ENCODE measurements at places on chromosomes 4 and X.
A peak's percentile ranks its signal among the peaks of the same experiment; 100 is the strongest.

DNA sequence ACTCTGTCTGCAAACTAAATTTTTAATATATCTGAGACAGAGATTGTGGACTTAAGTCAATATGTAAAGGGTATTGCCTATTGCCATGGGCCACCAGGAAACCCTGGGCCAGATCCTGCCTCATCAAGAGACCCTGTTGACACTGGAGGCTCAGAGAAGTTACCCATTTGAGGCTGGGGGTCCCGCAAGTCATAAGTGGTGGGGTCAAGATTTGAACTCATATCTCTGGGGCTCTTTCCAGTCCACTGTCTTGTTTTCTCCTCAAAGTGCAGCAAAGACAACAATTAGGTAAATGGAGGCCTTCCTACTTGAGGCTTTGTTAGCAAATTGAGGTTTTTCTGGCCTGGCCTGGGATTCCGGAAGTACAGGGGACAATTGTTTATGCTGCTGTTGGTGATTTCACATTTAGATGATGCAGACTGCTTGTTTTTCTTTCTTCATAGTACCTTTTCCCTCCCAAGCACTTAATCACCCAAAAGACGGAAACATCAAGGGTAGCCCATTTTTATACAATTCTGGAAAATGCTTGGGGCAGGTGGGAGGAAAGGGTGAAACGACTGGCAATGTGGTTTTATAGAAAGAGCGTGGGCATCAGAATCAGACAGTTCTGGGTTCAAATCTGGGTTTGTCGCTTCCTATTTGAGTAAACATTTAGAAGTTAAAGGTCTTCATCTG lies 160.0 kb downstream of the SMIM20 start:
- no peak for DNase-seq

- no peak for DNase-seq
These were observed 1081.9 kb downstream of the FAT4 start for GRCh38 chr4:126396703-126397102.

DNA sequence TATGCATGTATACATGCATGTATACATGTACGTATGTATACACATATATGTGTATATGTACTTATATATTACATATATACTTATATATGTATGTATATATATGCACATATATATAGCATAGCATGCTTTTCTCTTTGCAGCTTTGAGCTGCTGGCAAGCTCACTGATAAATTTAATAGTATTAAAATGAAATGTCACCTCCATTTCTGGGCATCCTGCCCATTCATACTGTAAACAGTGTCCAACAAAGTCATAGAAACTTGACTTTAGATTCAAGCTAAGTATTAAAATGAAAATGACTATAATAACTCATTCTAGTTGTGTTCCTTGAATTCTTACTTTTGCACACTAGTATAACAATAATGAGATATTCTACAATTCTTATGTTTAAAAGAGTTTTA lies 163.7 kb downstream of the CFAP47 start:
- DNase-seq: no peak

GRCh38 chr4:7195546-7196287 lies 3.4 kb downstream of the SORCS2 start:
- no peak for DNase-seq

DNA sequence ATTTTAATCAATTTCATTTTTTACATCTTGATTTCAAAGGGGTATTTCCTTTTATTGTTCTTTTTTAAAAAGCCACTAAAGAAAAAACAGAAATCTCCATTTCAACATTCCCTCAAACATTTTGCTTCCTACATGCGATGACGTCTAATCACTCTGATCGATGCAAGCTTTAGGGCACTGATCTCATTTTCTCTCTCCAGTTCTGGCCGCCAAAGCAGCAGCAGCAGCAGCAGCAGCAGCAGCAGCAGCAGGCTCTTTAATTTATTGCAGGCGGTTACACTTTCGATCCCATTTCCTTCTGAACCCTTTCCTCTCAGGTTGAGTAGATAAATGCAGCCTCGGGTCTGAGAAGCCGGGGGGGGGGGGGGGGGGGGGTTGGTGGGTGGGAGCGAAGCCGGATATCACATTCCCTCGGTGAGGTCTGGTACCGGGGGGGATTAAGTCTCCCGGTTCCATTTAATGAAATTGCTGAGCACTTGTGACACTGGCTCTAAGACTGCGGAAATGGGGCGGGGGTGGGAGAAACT lies 3.4 kb upstream of the PCDH7 start:
- no peak for DNase-seq

DNA sequence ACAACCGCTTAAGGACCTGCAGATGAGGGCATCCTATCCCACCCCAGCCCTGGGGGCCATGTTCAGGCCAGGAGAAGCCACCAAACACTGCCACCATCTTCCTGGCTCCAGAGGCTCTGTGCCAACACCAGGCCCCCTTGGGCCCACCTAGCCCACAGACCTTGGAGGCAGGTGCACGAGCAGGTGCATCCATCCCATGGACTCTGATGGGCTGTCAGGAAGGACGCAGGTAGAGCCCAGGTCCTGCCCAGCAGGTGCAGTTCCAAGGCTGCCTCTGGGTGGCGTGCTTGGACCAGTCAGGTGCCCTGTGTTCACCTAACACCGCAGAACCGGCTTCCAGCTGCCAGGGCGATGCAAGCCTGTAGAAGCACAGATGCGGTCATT lies 22.8 kb upstream of the PDE6B start:
- DNase-seq: peak; percentile 19

GRCh38 chr4:7908668-7909067 lies 31.0 kb downstream of the AFAP1 start:
- DNase-seq: no peak

- DNase-seq: no peak
These were observed 56.4 kb downstream of the SLC2A9 start for GRCh38 chr4:9964879-9965278.

GRCh38 chrX:37594755-37595382 lies 23.4 kb downstream of the LANCL3 start:
- DNase-seq: no peak

GRCh38 chrX:155881158-155881993 lies at the start of gene VAMP7:
Gene VAMP7 (plus strand): TSS chrX:155881345. CDS start chrX:155889467, 8,122 bp downstream.
- DNase-seq: peak; percentile 61

DNA sequence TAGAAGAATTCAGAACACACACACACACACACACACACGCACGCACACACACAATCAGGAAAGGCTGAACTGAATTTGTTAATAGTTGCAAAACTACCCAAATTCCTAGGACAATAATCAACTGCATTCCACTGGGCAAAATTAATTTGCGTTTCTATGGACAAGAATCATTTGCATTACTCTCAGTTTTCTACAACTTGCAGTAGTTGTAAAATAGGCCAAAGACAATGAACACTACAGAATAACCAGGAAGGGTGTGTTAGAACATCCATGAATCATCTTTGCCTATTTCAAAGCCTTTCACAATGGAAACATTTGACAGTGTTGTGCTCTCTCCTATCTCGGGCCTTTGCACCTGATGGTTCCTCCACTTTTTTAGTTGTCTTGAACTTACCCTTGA lies 77.1 kb upstream of the IGFBP7 start:
- no peak for DNase-seq

GRCh38 chr4:137065311-137065710 lies 467.0 kb downstream of the PCDH18 start:
- no peak for DNase-seq

GRCh38 chr4:139675651-139676050 lies 10.0 kb downstream of the MGST2 start:
- DNase-seq: no peak

DNA sequence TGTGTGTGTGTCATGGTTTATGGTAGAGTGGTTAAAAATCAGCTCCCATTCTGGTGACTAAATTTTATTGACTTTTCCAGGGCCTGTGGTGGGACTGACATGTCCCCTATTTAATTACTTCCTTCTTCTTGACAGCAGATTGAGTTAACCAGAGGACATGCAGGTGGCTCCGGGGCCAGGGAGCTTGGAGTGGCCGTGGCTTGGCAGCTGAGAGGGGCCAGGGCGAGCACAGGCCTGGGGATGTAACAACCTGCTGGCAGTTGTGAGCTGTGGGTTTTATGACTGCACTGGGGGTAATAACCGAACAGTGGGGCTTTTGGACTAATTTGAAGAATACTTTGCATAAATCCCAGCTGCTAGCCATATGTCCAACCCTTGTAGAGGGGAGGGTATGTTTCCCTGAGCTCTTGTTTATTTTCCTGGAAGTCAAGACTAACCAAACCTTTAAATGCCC lies 186.0 kb downstream of the MID1IP1 start:
- DNase-seq: no peak

DNA sequence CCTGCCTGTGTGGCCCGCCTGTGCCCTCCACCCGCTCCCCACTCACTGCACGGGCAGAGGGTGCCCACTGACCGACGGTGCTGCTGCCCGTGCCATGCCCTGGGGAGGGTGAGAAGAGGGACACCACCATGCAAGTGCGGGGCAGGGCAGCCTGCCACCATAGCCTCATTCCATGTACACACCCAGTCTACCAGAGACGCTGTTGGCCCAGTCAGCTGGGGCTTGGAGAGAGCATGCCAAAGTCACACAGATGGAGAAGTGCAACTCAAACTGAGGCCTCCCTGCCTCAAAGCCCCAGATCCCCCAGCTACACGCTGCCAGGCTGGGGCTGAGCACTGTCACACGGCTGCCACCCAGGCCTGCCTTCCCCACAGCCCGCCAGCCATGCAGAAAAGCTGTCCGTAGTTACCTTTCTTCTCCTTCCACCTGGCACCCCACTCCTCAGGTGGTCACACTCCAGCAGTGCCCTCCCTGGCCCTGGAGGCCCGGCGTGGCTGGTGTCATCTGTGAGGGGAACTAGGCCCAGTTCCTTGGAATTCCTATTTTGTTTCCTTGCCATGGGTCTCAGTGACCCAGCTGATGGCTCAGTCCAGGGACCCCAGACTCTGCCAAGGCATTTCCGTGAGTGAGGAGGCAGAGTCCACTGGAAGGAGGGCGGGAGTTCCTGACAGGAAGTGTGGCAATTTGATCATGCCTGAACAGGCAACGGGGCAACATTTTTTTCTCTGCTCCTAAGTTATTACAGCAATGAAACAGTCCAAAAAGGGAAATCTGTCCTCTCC lies at the start of gene SLC2A9:
SLC2A9 (minus strand) TSS at position 627 of the 782 bp plus-strand sequence; CDS start at position 559, 68 bp downstream.
- DNase-seq: no peak

All from activated T-helper 1 cell treated with anti-CD3 and anti-CD28 coated beads, Interleukin-2, amount 50 U/mL, for 16 hours (primary cell).